ENCODE measurements at places on chromosomes 4 and X.

DNA sequence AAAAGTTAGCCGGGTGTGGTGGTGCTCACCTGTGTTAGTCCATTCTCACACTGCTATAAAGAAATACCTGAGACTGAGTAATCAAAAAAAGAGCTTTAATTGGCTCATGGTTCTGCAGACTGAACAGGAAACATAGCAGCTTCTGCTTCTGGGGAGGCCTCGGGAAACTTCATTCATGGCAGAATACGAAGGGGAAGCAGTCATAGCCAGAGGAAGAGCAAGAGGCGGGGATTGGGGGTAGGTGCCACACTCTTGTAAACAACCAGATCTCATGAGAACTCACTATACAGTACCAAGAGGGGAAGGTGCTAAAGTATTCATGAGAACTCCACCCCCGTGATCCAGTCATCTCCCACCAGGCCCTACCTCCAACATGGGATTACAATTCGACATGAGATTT, 64.1 kb downstream of the BEND4 start:
- H3K4me3 ChIP-seq: no peak overlapping the region
- no peak overlapping the region for H3K27ac ChIP-seq
- DNase-seq: no peak
- H3K36me3 ChIP-seq: peaks cover 42% of the 10 kb centered on the region
- no peaks in the 10 kb centered on the region for H3K27me3 ChIP-seq

DNA sequence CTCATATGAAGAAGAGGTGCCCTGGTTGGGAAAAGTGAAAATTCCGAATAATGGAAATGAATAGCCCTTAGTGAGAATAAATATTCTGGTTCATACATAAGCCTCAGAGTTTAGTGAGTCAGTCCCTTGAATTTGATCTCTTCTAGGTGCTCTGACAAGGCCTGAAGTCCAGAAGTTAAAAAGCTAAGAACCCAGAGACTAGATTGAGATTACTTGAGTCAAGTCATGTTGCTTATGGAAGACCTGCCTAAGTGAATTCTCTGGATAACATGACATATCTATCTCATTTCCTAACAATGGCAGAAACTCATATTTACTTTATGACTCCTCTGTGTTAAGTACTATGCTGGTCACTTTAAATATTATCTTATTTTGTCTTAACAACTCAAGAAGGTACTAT, 10.5 kb upstream of the PRSS48 start:
- no peaks in the 10 kb centered on the region for H3K36me3 ChIP-seq
- H3K27me3 ChIP-seq: no peaks in the 10 kb centered on the region
- no peak overlapping the region for H3K4me3 ChIP-seq
- no peak overlapping the region for H3K27ac ChIP-seq
- DNase-seq: no peak

GRCh38 chr4:17812125-17812524, 1.3 kb downstream of the NCAPG start:
- H3K36me3 ChIP-seq: no peaks in the 10 kb centered on the region
- no peak overlapping the region for H3K4me3 ChIP-seq
- H3K4me1 ChIP-seq: peaks cover 49% of the 10 kb centered on the region
- no peak for DNase-seq

- H3K4me3 ChIP-seq: no peak overlapping the region
- no peaks in the 10 kb centered on the region for H3K4me1 ChIP-seq
- DNase-seq: no peak
- H3K27ac ChIP-seq: no peak overlapping the region
- no peaks in the 10 kb centered on the region for H3K27me3 ChIP-seq
Observed at GRCh38 chr4:46927201-46927600, 18.2 kb upstream of the COX7B2 start.

DNA sequence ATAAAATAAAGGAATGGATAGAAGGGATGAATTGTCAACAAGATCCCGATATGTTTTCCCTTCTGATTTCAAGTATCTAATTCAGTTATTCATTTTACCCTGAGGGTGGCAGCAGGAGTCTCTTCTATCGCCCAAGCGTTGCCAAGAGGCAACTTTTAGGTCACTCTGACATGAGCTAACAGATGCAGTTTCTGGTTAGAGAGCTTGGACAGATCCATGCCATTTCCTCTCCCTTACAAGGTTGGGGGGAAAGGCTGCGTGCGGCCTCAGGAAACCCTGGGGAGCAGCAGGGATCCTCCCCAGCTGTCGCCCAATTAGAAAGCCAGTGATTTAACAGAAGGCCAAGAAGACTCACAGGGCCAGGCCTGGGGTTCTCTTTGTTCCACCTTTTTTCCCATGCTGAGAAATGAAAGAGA, 35.3 kb upstream of the WAS start:
- DNase-seq: no peak
- H3K36me3 ChIP-seq: no peaks in the 10 kb centered on the region
- no peaks in the 10 kb centered on the region for H3K4me1 ChIP-seq
- no peak overlapping the region for H3K27ac ChIP-seq

DNA sequence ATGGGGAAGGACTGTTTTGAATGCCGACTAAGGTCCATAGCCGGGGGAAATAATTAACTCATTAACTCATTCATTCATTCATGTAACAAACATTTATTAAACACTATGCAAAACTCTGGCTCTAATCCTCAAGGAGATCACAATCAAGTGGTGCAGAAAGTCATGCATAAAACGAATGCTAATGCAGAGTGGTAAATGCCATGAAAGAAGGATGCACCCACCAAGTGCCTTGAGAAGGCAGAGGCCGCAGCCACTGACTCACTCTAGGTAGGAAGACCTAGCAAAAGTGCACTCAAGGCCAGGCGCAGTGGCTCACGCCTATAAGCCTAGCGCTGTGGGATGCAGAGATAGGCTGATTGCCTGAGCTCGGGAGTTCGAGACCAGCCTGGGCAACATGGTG, 22.9 kb downstream of the SLITRK2 start:
- H3K27ac ChIP-seq: no peak overlapping the region
- no peaks in the 10 kb centered on the region for H3K36me3 ChIP-seq
- H3K27me3 ChIP-seq: no peaks in the 10 kb centered on the region
- no peaks in the 10 kb centered on the region for H3K4me1 ChIP-seq
- H3K4me3 ChIP-seq: no peak overlapping the region

GRCh38 chrX:17839269-17839668, 21.8 kb downstream of the RAI2 start:
- no peak overlapping the region for H3K4me3 ChIP-seq
- H3K36me3 ChIP-seq: no peaks in the 10 kb centered on the region

GRCh38 chrX:130741584-130741983, 161.4 kb downstream of the ENOX2 start:
- no peaks in the 10 kb centered on the region for H3K4me1 ChIP-seq
- H3K4me3 ChIP-seq: no peak overlapping the region
- DNase-seq: no peak
- no peaks in the 10 kb centered on the region for H3K36me3 ChIP-seq
- H3K27ac ChIP-seq: no peak overlapping the region

DNA sequence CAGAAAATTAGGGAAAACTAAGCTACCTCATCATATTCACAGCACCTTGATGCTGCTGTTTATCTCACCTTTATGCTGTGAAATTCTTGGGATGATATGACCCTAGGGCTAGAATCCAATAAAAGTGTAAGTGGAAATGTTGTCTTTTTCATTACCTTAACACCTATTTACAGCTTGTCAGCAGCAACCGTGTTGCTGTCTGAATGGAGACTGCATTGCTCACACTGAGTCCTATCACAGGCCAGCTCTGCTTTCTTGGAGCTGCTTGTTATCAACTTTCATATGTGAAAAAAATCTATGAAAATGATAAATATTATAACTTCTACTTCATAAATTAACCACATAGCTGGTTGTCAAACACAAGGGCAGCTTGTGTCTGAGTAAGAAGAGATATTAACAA, 789.5 kb downstream of the TECRL start:
- H3K4me1 ChIP-seq: no peaks in the 10 kb centered on the region
- no peak overlapping the region for H3K27ac ChIP-seq
- no peaks in the 10 kb centered on the region for H3K27me3 ChIP-seq
- DNase-seq: no peak
- no peaks in the 10 kb centered on the region for H3K36me3 ChIP-seq
- H3K4me3 ChIP-seq: no peak overlapping the region

DNA sequence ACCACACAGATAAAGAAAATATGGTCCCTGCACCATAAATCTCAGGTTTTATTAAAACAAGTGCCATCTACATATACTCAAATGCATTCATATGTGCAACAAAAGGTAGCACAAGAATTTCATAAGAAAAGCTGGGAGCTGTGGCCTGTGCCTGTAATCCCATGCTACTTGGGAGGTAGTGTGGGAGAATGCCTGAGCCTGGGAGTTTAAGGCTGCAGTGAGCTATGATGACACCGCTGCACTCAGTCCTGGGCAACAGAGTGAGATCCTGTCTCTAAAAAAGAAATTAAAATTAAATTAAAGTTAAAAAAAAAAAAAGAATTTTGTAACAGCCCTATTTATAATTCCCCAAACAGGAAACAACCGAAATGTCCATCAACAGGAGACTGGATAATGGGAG, 81.3 kb upstream of the JADE1 start:
- H3K27me3 ChIP-seq: no peaks in the 10 kb centered on the region
- H3K4me3 ChIP-seq: no peak overlapping the region
- no peak overlapping the region for H3K27ac ChIP-seq
- no peak for DNase-seq

GRCh38 chr4:17523662-17524061, 8.7 kb downstream of the CLRN2 start:
- no peaks in the 10 kb centered on the region for H3K4me1 ChIP-seq
- DNase-seq: no peak
- H3K27me3 ChIP-seq: no peaks in the 10 kb centered on the region
- no peaks in the 10 kb centered on the region for H3K36me3 ChIP-seq

DNA sequence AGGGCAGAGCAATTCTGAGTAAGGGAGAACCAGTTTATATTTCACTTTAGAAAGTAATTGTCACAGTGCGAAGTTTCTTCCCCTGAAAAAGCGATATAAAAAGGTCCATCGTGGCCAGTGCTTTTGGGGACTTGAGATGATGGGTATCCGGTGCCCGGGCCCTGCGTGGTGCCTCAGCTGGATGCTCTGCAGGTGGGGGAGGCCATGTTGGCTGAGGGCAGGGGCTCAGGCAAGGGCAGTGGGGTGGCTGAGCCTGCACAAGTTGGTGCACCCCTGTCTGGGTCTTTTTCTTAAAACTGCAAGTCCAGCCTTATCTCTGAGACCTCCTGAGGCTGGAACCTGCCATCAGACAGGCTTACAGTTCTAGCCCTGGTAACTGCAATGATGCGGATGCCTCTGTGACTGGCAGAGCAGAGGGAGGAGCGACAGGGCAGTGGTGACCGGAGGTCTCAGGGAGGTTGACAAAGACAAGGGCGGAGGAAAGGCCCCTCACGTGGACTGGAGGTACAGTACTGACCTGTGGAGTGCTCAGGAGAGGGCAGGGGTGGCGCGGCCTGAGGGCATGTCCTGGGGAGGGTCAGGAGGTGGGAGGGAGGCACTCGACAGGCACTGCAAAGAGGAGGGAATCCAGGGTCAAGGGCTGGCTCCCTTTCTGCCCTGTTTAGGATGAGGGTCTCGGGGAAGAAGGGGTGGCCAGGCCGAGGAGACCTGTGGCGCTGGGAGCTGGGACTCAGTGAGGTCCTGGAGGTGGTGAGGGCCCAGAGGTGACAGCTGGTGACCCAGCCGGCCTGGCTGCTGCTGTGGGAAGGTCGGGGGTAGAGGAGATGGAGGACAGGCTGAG, 1.8 kb downstream of the RGS12 start:
- peaks cover 52% of the 10 kb centered on the region for H3K4me1 ChIP-seq
- DNase-seq: no peak
- H3K27ac ChIP-seq: peak overlapping the region; percentile 98
- no peak overlapping the region for H3K4me3 ChIP-seq

- no peak overlapping the region for H3K27ac ChIP-seq
- H3K36me3 ChIP-seq: no peaks in the 10 kb centered on the region
- no peaks in the 10 kb centered on the region for H3K27me3 ChIP-seq
- no peak overlapping the region for H3K4me3 ChIP-seq
Observed at GRCh38 chrX:9644335-9644734, 121.3 kb downstream of the GPR143 start.

- no peak overlapping the region for H3K4me3 ChIP-seq
- no peaks in the 10 kb centered on the region for H3K4me1 ChIP-seq
- DNase-seq: no peak
- no peak overlapping the region for H3K27ac ChIP-seq
- H3K27me3 ChIP-seq: no peaks in the 10 kb centered on the region
- H3K36me3 ChIP-seq: no peaks in the 10 kb centered on the region
Observed at GRCh38 chr4:154186888-154187287, 304.7 kb downstream of the DCHS2 start.

DNA sequence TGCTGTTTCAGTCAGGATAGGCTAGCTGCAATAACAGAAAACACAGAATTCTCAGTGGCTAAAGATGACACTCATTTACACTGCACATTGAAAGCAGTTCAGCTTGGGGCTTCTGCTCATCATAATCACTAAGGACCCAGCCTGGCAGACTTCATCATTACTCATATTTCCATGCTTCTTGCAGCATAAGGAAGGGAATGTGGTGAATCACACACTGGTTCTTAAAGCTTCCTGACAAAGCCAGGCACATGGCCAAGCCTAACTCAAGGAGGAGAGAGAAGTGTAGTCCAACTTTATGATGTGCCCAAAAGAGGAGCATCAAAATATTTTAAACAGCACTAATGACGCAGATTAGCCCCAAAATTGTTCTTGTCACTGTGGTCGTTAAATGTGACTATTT, 186.5 kb downstream of the BANK1 start:
- H3K27me3 ChIP-seq: no peaks in the 10 kb centered on the region
- no peak overlapping the region for H3K4me3 ChIP-seq
- DNase-seq: no peak
- H3K27ac ChIP-seq: no peak overlapping the region
- H3K36me3 ChIP-seq: no peaks in the 10 kb centered on the region

DNA sequence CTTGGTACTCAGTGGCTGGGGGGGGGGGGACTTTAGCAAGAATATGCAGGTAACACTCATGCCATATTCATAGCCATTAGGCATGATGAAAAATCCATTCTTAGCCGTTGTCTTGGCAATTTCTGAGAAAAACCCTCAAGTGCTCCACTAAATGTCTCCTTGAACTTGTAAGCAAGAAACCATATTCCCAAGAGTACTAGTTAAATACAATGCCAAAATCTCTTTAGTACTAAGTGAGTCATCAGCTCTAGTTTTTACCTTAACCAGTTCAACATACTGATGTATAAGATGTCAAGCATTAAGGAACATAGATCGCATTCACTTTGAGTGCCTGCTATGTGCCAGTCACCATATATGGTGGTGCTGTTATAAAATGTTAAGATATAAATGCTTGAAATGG, 27.5 kb downstream of the UBE2D3 start:
- H3K36me3 ChIP-seq: peaks cover 16% of the 10 kb centered on the region
- no peaks in the 10 kb centered on the region for H3K27me3 ChIP-seq
- H3K4me3 ChIP-seq: no peak overlapping the region
- H3K4me1 ChIP-seq: no peaks in the 10 kb centered on the region

- DNase-seq: no peak
- no peak overlapping the region for H3K4me3 ChIP-seq
- H3K36me3 ChIP-seq: no peaks in the 10 kb centered on the region
- H3K27ac ChIP-seq: no peak overlapping the region
- H3K27me3 ChIP-seq: no peaks in the 10 kb centered on the region
- peaks cover 43% of the 10 kb centered on the region for H3K4me1 ChIP-seq
Observed at GRCh38 chr4:52638717-52639116, 20.4 kb downstream of the USP46 start.

- no peak for DNase-seq
- H3K4me1 ChIP-seq: no peaks in the 10 kb centered on the region
- no peak overlapping the region for H3K4me3 ChIP-seq
- no peaks in the 10 kb centered on the region for H3K36me3 ChIP-seq
- peak overlapping the region; percentile 81 for H3K27ac ChIP-seq
Observed at GRCh38 chr4:119020158-119020557, 115.5 kb upstream of the MYOZ2 start.

GRCh38 chr4:53123819-53124218, 242.0 kb downstream of the SCFD2 start:
- no peak overlapping the region for H3K4me3 ChIP-seq
- H3K4me1 ChIP-seq: peaks cover 7% of the 10 kb centered on the region
- no peak overlapping the region for H3K27ac ChIP-seq
- DNase-seq: no peak
- no peaks in the 10 kb centered on the region for H3K27me3 ChIP-seq

All from esophagus squamous epithelium (tissue), 5 donors.